ENCODE measurements at places on chromosomes 11 and 22.

- DNase-seq = no peak
These were observed 217.9 kb upstream of the MTNR1B start for GRCh38 chr11:92751594-92751993.

DNA sequence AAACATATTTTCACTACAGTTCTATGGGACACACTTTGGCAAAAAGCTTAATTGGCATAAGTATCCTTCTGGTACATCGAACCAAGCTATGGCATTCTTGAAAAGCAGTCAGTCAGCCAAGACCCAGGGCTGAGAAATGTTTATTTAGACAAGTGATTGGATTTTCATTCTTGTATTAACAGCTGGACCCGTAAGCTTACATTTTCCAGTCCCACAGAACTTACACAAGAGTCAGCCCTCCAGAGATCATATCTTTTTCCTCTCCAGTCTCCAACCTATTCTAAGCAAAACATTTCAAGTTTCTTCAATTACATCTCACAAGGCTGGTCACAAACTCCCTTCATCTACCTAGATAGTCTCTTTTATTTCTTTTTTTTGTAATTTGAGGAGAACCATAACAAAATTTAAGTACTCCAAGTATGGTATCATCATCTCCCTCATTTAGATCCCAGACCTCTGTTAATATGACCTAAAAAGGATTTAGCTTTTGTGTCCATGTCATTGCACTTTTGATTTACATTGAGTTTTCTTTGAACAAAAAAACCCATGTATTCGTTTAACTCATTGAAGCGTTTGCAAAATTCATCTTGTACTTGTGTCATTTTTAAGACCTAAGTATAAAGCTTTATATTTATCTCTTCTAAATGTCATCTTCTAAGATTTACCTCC, 67.9 kb upstream of the GRK3 start:
- DNase-seq = no peak

DNA sequence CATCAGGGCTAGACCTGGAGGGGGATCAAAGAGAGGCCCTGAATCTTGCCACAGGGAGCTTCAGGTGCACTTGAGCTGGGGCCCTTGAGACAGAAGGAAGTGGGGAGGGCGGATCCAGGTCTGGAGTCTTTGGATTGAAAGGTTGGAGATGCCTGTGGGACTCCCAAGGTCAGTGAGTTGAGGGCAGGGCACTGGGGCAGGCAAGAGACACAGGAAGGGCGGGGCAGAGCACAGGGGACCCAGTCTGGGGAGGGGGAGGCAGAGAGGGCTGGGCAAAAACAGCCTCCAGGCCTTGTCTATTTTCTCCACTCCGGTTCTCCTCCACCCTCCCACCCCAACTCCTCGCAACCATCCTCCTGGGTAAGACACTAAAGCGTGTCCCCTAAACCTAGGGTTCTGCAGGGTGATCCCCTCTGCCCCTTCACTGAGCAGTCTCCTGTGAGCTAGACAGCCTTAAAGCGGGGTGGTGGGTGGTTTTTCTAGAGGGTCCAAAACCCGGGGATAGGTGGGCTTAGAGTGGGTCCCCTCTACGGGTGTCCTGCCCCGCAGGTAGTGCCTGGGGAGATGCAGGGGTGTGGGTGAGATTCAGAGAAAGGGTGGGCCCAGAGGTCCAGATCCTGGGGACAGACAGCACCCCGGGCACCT, 38.6 kb upstream of the CELSR1 start:
- no peak for DNase-seq

DNA sequence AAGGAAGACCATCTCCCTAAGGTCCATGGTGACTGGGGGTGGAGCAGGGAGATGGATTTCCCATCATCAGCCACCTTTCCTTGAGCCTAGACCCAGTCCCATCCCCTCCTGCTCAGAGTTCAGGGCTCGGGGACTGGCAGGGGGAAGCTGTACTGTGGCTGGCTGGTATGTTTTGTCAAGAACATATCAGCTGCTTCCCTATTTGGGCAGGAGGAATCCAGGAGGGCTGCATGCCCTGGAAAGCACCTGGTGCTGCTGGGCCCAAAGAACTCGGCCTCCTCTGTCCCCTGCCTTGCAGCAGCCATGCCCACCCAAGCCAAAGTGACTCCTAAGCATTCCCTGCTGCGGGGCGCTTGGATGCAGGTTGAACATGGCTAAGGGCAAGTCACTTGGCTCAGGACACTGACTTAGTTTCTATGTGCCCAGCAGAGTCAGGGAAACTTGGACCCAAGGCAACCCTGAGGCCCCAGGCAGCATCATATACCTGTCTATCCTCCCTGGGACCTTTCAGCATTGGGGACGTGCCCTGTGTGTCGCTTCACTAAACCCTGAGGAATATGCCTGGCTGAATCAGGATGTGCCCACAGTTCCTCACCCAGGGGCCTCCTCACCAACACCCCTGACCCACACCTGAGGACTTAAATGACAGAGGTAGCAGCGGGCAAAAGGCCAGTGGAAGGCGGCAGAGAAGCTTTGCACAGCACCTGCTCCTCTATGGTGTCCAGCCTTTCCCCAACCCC, 43.1 kb downstream of the BUD13 start:
- DNase-seq = no peak

DNA sequence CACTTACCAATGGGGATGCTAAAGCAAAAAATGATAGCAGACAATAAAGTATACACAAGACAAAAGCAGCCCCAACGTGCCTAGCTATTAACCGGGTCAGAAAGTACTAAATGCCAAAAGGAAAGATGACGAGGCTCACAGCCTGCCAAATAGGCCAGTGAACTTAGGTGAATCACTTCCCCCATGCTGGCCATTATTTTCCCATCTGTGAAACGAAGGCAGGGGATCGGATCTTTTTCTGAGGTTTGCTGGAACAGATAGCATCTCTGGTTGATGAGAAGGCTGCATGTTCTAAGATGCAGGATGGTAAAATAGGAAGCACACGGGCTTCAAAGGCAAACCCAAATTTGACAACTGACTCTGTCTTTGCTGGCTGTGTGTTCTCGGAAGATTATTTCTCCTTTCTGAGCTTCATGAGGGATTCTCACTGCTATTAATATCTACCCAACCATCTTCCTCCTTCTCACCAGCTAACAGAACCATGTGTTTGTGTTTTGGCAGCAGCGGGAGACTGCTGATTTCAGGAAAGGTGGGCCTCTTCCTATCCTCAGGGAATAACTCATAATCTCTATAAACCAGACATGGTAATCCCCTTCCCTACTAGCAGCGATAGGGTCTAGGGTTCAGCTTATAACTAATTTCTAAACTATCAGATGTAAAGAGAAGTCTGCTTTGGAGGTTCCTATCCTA, 390.7 kb downstream of the LARGE1 start:
- DNase-seq = no peak

GRCh38 chr11:45321669-45322068, 35.5 kb upstream of the SYT13 start:
- no peak for DNase-seq

Data from stimulated activated CD8-positive, alpha-beta memory T cell treated with anti-CD3 and anti-CD28 coated beads, Interleukin-7, amount 100 ng/mL, for 1 hour (primary cell).